ENCODE measurements at places on chromosomes 2 and 18. TPM values are rescaled to one million over a fixed set of nuclear protein-coding genes. Genes with fewer than 3 reads are reported as not detected.

ALPI gene
- polyA plus RNA-seq = not detected

RPS27A gene
- polyA plus RNA-seq = 885 TPM

ZBTB7C gene
- polyA plus RNA-seq = 20.7 TPM

DES gene
- 9.7 TPM for polyA plus RNA-seq

SERPINB8 gene
- polyA plus RNA-seq = 3.4 TPM

SULT1C2 gene
- not detected for polyA plus RNA-seq

PPP1R1C gene
- 7.2 TPM for polyA plus RNA-seq

Data from brain (organoid and tissue), 16 donors.